CD4-positive, alpha-beta T cell treated with Interleukin-4 for 1 hour (primary cell): ENCODE measurements at places on chromosomes 7 and 10.

DNA sequence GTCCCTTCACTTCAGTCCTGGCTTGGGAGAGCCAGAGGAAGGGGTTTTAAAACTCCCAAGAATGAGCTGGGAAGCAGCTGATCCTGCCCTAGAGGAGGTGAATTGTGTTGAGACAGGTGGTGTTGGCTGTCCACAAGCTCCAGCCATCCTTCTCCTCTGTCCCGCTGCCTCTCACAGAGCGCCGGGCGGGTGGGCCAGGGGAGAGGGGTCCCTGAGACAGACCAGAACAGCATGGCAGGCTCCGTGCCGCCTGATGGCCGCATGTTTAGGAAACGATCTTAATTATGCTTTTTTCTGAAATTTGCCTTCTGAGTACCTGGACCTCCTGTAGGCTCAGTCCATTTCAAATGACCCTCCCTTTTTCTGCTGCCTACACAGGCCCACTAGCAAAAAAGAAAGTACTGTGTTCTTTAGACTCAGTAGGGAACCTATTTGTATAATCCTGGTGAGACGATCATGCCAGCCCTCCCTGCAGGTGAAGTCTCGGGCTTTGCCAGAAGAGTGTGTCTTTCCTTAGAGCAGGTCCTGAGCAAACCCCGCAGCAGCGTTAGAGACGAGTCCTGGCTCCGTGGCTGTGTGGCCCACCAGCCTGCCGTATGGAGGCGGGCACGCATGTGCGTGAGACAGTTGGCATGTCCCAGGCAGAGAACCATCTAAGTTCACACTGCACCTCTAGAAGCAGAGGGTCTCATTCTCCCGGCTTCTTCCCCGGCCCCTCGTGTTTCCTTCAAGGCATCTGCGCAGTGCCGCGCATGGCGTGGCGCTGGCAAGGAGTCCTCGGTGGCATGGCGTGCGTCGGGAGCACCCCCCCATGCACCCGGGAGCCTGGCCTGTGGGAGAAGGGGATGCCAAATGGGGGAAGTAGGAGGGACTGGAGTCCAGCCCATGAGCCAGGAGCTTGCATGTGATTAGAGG, 26.3 kb upstream of the PWWP2B start:
- no peak for DNase-seq

GRCh38 chr10:126171555-126171954, 216.7 kb downstream of the ADAM12 start:
- DNase-seq: no peak

GRCh38 chr7:148973256-148973655, 55.0 kb downstream of the PDIA4 start:
- DNase-seq: no peak

GRCh38 chr7:90459888-90460287, 9.6 kb upstream of the PTTG1IP2 start:
- no peak for DNase-seq

DNA sequence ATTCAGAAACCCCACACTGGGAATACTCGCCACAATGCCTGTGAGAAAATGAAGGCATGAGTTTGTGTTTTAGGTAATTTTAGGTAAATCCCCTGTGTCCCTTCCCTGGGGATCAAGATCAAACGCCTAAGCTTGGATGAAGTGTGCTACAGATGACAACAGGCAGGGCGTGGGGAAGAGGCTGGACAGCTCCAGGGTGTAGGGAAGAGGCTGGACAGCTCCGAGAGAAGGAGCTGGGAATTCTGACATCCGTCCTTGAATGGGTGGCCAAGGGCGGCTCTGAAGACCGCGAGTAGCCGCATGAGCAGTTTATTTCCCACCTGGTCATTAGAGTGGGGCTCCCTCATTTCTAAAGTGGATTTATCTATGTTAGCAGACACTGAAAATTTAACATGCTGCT, 109.7 kb downstream of the RAMP3 start:
- no peak for DNase-seq
